ENCODE measurements at places on chromosomes 2 and 18. TPM values are rescaled to one million over a fixed set of nuclear protein-coding genes. Genes with fewer than 3 reads are reported as not detected.

DNA sequence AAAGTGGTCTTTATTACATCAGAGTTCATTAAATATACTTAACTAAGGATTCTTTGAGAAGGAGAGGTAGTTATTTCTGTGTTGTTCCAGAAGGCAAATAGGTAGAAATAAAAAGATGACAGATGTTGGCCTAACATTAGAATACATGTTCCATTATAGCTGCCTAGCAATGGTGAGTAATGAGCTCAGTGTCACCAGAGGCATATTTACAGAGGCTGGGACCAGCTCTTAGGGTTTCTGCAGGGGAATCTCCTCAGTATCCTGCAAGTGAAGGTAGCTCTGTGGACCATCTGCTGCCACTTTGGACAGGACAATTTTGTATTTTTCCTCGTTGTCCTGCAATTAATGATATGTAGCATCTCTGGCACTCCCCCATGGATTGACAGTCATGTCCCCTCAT is 416.0 kb downstream of the THSD7B start:
- H3K27me3 ChIP-seq = peaks cover 15% of the 10 kb centered on the region
- no peaks in the 10 kb centered on the region for H3K36me3 ChIP-seq
- no peak for DNase-seq
- H3K4me3 ChIP-seq = no peak overlapping the region

GRCh38 chr2:161141033-161141432 is 19.2 kb upstream of the TANK start:
- H3K36me3 ChIP-seq = no peaks in the 10 kb centered on the region
- no peak for DNase-seq
- H3K4me1 ChIP-seq = peaks cover 9% of the 10 kb centered on the region
- no peaks in the 10 kb centered on the region for H3K27me3 ChIP-seq

DNA sequence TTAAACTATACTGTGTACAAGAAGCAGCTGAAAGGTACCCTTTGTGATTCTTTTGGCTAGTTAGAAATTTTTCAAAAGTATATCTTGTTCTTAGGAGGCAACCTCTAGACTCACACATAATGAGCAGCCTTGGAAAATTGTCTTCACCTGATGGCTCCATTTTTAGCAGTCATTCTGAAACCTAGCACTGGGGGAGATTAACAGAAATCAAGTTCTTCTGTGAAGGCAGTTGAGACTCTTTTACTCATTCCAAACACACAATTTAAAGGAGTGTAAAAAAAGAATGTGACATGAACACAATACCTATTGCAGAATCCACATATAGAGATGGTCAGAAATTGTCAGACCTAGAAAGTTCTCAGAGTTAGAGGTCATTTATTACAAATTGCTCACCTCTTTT is 197.7 kb downstream of the UBE2E3 start:
- peaks cover 5% of the 10 kb centered on the region for H3K4me1 ChIP-seq
- no peak for DNase-seq
- no peaks in the 10 kb centered on the region for H3K36me3 ChIP-seq
- no peak overlapping the region for H3K4me3 ChIP-seq
- no peak overlapping the region for H3K27ac ChIP-seq
- no peaks in the 10 kb centered on the region for H3K27me3 ChIP-seq

Gene EFEMP1
- 92.5 TPM for total RNA-seq

GRCh38 chr2:101998896-101999789 is 7.4 kb downstream of the IL1R2 start:
- H3K4me1 ChIP-seq = no peaks in the 10 kb centered on the region
- no peak overlapping the region for H3K27ac ChIP-seq
- no peak for DNase-seq
- H3K27me3 ChIP-seq = peaks cover 7% of the 10 kb centered on the region

Gene TUBB8B
- total RNA-seq = not detected

GRCh38 chr2:143828763-143829537 is 691.0 kb downstream of the ZEB2 start:
- no peak overlapping the region for H3K4me3 ChIP-seq
- H3K36me3 ChIP-seq = no peaks in the 10 kb centered on the region
- H3K4me1 ChIP-seq = no peaks in the 10 kb centered on the region
- H3K27ac ChIP-seq = no peak overlapping the region

- H3K36me3 ChIP-seq = no peaks in the 10 kb centered on the region
- H3K27ac ChIP-seq = peak overlapping the region; percentile 75
- peak overlapping the region; percentile 46 for H3K4me3 ChIP-seq
Measured at GRCh38 chr2:37588316-37588777, 83.1 kb downstream of the CDC42EP3 start.

GRCh38 chr2:176646033-176646615 is 376.9 kb downstream of the MTX2 start:
- no peaks in the 10 kb centered on the region for H3K36me3 ChIP-seq
- no peak overlapping the region for H3K27ac ChIP-seq
- DNase-seq = no peak
- no peak overlapping the region for H3K4me3 ChIP-seq

DNA sequence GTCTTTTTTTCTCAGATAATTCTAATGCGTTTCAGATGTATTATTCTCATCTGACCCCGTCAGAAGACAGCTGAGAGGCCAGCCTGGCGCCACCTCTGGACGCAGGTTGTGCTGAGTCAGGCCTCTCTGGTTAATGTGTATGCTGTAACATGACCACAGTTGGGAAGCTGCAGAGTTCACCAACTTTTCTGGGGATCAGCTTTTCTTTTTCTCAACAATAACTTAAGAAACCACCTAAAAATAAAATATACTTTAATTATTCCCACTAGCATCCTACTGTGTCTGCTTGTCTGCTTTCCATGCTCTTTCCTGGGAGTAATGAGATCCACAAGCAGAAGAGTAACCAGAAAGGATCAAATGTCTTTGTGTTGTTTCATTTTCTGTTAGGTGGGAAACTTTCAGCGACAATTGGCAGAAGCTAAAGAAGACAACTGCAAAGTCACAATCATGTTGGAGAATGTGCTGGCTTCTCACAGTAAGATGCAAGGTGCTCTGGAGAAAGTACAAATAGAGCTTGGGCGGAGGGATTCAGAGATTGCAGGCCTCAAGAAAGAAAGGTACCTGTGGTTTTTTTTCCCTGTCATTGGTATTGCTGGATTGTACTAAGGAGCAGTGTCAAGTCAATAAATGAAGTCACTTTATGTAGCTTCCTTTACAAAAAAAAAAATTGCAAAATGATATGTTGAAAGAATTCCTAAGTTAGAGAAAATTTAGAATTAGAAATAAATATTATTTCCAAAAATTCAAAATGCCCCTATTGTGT is 79.8 kb downstream of the CCDC150 start:
- H3K36me3 ChIP-seq = peaks cover 17% of the 10 kb centered on the region
- peaks cover 16% of the 10 kb centered on the region for H3K4me1 ChIP-seq
- peak overlapping the region; percentile 68 for H3K4me3 ChIP-seq
- peak; percentile 73 for DNase-seq
- peak overlapping the region; percentile 76 for H3K27ac ChIP-seq
- H3K27me3 ChIP-seq = no peaks in the 10 kb centered on the region

Gene COLEC11
- total RNA-seq = 0.33 TPM

DNA sequence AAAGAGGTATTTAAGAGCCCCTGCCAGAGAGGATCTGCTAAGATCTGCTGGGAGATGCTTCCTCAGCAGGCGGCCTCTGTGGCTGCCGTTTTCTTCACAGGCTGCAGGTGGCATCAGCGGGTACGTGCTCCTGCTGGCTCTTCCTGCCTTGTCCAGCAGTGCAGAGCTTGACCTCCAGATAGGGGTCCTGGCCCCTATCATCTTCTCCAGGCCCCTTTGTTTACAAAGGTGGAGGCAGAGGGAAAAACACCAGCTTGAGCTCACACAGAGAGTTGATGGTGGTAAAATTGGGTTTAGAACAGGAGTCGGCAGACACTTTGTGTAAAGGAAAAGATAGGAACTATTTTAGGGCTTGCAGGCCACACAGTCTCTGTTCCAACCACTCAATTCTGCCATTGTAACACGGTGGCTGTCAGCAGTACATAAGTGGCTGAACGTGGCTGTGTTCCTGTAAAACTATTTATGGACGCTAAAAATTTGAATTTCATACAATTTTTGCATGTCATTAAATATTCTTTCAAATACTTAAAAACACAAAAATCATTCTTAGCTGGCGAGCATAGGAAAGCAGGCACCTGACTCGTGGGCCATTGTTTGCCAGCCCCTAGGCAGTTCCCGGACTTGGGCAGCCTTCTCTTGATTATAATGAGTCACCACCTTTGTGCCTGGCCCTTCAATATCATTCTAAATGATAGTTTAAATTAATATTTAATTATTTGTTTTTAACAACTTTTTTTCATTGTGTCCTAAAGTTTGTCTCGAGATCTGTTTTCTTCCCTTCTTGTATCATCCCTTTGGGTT is 98.2 kb upstream of the B3GNT7 start:
- no peak overlapping the region for H3K4me3 ChIP-seq
- no peaks in the 10 kb centered on the region for H3K27me3 ChIP-seq
- DNase-seq = no peak
- H3K27ac ChIP-seq = peak overlapping the region; percentile 52

GRCh38 chr18:13889671-13890070 is 25.7 kb downstream of the MC2R start:
- H3K27me3 ChIP-seq = no peaks in the 10 kb centered on the region
- H3K4me1 ChIP-seq = no peaks in the 10 kb centered on the region
- H3K4me3 ChIP-seq = no peak overlapping the region
- no peak overlapping the region for H3K27ac ChIP-seq

- H3K4me1 ChIP-seq = peaks cover 61% of the 10 kb centered on the region
- H3K36me3 ChIP-seq = peaks cover 4% of the 10 kb centered on the region
- peak overlapping the region; percentile 92 for H3K27ac ChIP-seq
- H3K4me3 ChIP-seq = no peak overlapping the region
Measured at GRCh38 chr18:58180172-58180571, 136.1 kb downstream of the NEDD4L start.

DNA sequence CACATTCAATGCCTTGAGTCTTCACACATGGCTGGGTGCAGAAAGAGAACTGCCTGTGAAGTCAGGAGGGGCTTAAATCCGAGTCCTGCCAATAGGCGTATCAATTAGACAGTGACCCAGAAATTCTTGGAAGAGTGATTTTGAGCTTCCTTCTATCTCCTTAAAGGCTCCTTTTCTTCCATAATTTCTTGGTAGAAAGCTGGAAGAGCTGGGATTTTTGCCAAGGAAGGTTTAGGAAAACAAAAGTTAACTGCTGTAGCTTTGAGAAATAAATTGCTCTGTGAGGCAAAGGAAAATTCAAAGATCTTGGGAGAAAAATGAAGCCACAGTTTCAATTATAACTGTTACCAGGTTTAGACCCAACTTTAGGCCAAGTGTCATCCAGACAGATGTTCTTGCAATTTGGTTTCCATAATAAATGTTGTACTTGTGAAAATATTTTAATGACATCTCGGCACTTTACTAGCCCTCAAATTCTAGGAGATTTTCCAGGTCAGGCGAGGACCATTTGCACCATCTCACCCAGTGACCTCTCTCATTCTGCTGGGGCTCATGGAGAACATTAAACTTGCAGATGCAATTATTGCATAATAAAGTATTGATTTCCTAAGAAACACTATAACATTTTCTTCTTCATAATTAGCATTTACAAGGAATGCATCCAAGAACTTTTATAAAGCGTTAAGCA is 329.7 kb upstream of the MEIS1 start:
- H3K4me1 ChIP-seq = peaks cover 34% of the 10 kb centered on the region
- no peaks in the 10 kb centered on the region for H3K27me3 ChIP-seq
- no peak overlapping the region for H3K4me3 ChIP-seq
- no peak for DNase-seq
- H3K27ac ChIP-seq = no peak overlapping the region

DNA sequence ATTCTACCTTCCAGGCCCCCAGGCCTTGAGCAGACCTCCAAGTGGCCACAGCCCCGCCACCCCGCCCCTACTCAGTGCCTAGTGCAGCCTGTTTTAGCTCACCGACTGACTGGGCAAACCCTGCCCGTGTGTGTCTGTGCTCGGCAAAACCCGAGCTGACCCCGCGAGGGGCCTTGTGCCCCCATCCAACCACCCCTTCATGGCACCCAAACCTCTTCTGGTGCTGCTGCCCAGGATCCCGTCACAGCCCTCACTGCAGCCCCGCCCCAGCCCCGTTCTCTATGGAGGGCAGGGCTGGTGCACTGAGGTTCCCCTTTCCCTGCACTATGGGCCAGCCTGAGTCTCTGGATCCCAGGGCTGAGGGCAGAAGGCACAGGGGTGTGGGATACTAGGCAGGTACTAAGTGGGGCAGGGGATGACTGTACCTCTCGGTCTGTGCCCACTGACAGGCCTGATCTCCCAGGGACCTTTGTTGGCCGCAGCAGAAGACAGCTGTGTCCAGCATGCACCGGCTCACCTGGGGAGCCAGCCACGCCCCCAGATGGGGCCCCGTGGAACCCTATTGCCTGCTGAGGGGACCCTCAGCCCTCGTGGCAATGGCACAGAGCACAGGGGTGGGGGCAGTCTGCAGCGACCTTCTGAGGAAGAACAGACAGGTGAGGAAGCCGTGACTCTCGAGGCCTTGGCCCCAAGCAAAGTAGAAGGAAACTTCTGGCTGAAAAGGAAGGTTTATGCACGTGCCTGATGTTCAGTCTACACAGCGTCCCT is 69.9 kb upstream of the OTOS start:
- H3K27me3 ChIP-seq = no peaks in the 10 kb centered on the region
- no peak overlapping the region for H3K27ac ChIP-seq
- H3K4me3 ChIP-seq = no peak overlapping the region
- H3K4me1 ChIP-seq = peaks cover 5% of the 10 kb centered on the region
- DNase-seq = no peak

GRCh38 chr2:126914811-126915500 is 16.3 kb downstream of the TEX51 start:
- H3K4me1 ChIP-seq = no peaks in the 10 kb centered on the region
- H3K4me3 ChIP-seq = no peak overlapping the region
- DNase-seq = peak; percentile 56
- peaks cover 4% of the 10 kb centered on the region for H3K27me3 ChIP-seq

Gene ANKRD29
- total RNA-seq = 3.5 TPM

Gene SKOR2
- total RNA-seq = 0.81 TPM

GRCh38 chr2:181408861-181409260 is 48.3 kb upstream of the ITGA4 start:
- no peak overlapping the region for H3K4me3 ChIP-seq
- H3K4me1 ChIP-seq = peaks cover 11% of the 10 kb centered on the region
- H3K27me3 ChIP-seq = peaks cover 15% of the 10 kb centered on the region
- H3K27ac ChIP-seq = no peak overlapping the region
- DNase-seq = no peak
- no peaks in the 10 kb centered on the region for H3K36me3 ChIP-seq

Gene PID1
- 0.79 TPM for total RNA-seq

DNA sequence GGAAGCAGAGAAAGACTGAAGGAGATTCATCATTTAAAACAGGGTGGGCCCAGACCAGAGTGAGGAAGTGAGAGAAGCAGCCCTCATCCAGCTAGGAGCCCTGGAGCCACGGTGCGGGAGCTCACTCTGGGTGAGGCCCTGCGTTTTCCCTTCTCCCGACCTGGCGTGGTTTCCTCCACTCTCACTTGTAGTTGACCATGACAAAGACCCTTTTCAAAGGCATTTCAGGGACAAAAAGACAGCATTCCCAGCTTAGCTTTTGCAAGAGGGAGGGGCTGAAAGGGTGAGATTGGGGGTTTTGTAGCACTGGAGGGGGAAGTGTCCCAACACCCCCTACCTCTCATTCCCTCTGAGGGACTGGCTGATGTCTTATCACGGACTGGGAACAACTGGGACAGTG is 56.6 kb downstream of the TRPM8 start:
- H3K4me3 ChIP-seq = no peak overlapping the region
- no peaks in the 10 kb centered on the region for H3K36me3 ChIP-seq
- H3K27ac ChIP-seq = no peak overlapping the region
- H3K4me1 ChIP-seq = peaks cover 20% of the 10 kb centered on the region
- no peak for DNase-seq
- H3K27me3 ChIP-seq = peaks cover 13% of the 10 kb centered on the region

Gene POTEC
- total RNA-seq = not detected

Gene CYTIP
- 0.51 TPM for total RNA-seq

- no peaks in the 10 kb centered on the region for H3K36me3 ChIP-seq
- no peak for DNase-seq
- H3K27me3 ChIP-seq = peaks cover 2% of the 10 kb centered on the region
- no peak overlapping the region for H3K4me3 ChIP-seq
Measured at GRCh38 chr2:137262594-137262993, 497.2 kb downstream of the THSD7B start.
